ENCODE measurements at places on chromosomes 4 and X.
A peak's percentile ranks its signal among the peaks of the same experiment; 100 is the strongest.

GRCh38 chrX:116031331-116031730 lies 139.2 kb upstream of the AGTR2 start:
- peak; percentile 0 for DNase-seq

DNA sequence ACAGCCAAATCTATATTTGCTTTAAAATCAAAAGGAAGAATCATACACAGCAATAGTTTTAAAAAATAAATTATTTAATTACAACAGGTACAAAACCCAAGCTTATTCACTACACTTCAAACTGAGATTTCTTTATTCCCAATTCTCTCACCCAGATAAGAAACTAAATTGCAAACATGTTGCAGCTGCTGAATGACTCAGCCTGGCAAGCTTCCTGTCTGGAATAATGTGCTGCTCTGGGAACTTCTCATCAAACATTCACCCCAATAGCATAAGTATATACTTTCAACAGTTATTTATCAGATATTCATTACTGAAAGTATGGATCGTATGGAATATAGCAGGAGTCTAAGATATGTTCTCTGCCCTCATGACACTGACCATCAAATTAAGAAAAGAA lies 43.0 kb upstream of the GABRA2 start:
- peak; percentile 6 for DNase-seq

DNA sequence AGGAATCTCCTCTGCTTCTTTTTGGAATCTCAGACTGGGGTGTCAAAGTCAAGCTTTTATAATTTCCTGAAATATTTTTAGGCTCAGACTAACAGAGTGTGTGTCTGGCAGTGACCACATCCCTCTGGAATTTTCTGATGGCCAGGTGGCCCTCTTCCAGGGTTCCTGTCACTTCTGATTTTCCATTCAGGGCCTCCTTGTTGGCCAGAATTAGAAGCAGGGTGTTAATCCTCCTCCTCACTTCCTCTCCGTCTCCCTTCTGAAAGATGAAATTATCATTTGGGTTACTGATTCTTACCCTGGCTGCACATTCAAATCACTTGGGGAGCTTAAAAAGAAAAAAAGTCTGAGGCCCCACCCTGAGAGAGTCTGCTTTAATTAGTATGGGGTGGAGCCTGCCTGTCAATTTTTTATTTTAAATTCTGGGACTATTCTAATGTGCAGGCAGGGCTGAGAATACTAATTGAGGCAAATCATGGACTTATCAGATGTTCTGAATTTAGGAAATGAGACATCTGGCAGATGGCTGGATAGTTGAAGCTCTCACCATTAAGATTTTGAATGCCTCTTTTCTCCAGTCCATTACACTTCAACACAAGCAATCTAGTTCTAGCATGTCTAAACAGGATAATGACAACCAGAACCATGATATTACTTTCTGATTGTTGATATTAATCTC lies 43.2 kb downstream of the HAND2 start:
- DNase-seq = no peak

DNA sequence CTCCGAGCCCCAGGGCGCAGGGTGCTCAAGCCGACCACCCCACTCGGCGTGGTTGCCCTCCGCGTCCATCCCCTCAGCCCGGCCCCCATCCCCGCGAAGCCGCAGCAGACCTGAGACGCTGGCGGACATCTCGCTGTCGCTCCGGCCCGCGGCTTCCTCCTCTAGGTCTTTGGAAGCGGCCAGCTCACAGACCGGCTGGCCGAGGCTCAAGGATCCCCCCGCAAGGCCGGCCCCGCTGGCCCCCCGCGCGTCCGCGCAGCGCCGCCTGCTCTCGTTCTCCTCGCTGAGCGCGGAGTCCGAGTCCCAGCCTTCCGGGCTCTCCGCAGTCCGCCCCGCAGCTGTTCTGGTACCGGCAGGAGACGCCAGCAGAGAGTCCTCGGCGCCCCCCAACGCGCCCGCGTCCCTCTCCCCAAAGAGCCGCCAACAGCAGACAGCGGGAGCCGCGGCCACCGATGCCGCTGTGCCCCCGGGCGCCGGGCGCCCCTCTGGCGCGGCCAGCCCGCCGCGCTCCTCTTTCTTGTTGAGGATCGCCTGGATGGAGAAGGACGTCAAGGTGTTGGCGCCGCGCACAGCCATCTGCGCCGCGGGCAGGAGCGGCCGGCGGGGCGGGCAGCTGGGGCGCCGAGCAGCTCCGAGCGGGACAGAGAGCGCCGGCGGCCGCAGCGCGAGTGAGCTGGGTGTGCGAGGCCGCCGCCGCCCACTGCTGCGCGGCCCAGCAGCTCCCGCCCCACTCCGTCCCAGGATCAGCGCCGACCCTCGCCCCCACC lies at the start of gene NKX3-2:
TSS of gene NKX3-2 (minus strand) at position 670 of the 767 bp plus-strand sequence. CDS start at position 576, 94 bp downstream.
- peak; percentile 53 for DNase-seq

- DNase-seq = no peak
These were observed 278.7 kb downstream of the RCHY1 start for GRCh38 chr4:75235359-75235951.

DNA sequence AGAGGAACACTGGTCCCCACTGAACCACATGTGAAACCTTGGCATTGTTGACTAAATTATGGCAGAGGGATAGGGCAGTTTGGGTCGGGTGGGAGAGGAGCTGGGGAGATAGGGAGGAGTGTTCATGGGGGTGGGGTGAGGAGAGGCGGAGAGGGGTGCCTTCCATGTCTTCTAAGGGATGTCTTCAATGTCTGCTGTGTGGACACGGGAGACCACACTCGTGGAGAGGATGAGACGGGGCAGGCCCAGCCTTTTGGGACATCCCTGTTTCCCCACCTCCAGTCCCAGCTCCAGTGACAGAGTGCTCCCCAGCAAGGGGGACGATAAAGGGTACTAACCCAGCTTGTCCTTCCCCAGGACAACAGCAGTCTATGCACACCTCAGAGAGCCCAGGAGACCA lies 146.4 kb upstream of the MAMLD1 start:
- DNase-seq = no peak

DNA sequence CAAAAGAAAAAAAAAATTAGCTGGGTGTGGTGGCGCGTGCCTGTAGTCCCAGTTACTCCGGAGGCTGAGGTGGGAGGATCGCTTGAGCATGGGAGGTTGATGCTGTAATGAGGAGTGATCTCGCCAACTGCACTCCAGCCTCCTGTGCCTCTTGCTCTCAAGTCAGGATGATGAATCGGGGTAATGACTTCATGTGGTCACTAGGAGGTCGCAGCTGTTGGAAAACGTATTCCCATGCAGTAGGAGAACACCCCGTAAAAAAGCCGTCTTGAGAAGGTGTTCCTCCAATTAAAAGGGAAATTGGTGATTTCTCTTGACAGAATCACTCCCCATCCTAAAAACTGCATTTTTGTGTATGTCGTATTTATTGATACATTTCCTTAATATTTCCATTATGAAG lies 2.2 kb downstream of the CCNB3 start:
- no peak for DNase-seq

DNA sequence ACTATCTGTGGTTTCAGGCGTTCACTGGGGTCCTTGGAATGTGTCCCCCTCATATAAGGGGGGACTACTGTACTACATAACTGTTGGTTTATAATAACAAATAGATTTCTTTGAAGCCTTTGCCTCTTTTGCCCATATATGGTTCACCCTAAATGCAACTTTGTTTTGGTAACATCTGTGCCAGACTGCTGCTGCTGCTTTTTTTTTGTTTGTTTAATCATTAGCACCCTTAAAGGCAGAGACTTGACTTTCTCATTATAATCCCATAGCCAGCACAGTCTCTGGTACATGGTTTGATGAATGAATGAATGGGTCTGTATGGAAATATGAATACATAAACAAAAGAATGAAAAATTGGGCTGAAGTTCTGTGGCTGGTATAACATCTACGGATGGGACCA lies 80.2 kb upstream of the LHFPL1 start:
- no peak for DNase-seq

DNA sequence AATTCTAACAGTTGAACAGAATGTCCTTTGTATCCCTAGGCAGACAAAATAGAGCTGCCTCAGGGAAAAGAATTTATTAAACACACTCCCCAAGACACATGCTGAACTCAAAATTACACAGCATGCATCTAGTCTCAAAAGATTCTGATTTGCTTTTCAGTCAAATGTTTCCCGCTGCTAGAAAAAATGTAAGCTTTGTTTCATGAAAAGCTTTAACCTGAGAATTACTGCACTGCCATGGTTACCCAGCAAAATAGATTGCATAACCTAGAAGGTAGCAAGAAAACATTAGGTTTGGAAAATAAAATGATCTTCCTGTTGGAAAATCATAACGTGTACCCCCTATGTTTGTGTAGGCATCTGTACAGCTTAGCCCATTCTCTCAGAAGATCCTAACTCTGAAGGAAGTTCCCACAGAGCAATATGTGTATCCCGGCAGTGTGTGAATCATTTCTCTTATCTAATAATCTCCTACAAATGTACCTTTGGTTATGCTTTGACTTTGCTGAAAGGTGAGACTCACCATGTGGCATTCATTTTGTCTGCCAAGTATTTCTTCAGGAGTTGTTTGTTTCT lies 646.9 kb downstream of the STPG2 start:
- peak; percentile 87 for DNase-seq

DNA sequence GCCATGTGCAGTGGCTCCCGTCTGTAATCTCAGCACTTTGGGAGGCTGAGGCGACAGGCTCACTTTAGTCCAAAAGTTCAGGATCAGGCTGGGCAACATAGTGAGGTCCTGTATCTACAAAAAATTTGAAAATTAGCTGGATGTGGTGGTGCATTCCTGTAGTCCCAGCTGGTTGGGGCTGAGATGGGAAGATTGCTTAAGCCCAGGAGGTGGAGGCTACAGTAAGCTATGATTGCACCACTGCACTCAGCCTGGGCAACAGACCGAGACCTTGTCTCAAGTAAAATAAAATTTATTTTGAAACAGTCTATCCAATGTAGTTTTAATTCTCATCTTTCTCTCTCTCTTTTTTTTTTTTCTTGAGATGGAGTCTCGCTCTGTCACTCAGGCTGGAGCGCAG lies 21.1 kb downstream of the RBM10 start:
- DNase-seq = no peak

DNA sequence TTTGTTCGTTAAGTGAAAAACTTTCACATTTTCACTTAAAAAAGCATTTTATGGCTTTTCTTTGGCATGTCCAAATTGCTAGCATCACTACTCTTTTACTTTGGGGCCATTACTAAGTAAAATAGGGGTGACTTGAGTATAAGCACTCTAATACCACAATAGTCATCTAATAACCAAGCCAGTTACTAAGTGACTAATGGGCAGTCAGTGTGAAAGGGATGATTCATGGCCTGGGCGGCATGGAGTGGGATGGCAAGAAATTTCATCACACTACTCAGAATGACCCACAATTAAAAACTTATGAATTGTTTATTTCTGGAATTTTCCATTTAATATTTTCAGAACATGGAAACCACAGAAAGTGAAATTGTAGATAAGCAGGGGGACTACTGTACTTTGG lies 60.9 kb downstream of the BMP15 start:
- DNase-seq = peak; percentile 74

- DNase-seq = no peak
These were observed 116.1 kb downstream of the SPCS3 start for GRCh38 chr4:176435901-176436292.

DNA sequence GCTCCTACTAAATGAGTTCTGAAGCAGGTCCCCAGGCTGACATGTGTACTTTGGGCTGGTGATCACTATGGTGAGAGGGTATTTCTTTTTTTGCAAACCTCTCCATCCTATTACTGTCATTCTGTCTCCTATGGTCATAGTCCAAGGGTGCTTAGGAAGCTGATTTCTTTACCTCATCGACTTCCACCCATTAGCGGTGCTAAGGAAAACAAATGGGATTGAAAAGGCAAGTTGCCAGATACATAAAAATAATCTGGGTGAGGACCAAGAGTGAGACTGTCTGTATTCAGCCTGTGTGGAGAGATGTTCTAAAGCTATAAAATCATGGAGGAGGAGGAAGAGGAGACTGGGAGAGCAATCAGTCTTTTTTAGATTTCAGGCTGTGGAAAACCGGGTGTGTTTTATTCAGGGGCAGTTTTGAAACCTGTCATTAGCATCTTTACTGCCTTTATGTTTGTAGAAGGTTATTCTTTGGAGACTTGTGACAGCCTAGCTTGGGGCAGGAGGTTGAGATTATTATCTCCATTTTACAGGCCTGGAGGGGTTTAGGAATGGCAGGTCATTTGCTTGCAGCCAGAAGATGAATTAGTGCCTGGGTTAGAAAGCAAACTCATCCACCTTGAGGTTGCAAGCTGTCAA lies 1.9 kb downstream of the TMEM164 start:
- no peak for DNase-seq

DNA sequence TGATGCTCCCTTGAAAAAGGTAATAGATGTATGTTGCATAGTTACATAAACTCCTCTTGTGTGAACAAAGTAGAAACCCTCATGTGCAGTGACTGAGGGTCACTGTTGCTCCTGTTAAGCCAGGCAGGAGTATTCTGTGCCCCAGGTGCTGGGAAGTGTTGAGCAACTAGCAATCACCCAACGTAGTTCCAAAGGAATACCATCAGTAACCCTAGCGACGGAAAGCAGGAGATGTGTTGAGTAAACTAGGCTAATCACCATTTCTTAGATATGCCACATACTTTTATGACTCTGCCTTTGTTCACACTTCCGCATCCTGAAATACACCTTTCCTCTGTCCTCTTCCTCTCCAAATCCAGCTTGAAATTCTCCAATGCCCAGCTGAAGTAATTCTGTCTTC lies 50.9 kb upstream of the TAB3 start:
- DNase-seq = no peak

DNA sequence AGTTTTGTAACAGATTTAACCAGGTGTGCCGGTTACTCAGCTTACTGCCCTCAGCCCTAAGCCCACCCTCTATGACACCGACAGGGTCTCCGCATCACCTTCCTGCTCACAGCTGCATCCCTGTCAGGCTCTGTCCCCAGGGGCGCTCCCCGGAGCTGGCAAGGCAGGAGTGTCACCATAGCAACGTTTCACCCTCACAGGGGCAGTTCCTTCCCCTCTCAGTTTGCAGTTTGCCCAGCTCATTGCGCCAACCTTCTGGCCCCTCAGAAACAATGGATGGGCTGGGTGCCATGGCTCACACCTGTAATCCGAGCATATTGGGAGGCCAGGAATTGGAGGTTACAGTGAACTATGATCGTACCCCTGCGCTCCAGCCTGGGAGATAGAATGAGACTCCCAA lies 42.6 kb downstream of the RGS12 start:
- no peak for DNase-seq

- DNase-seq = peak; percentile 45
These were observed 5.5 kb upstream of the S100P start for GRCh38 chr4:6687947-6688878.

DNA sequence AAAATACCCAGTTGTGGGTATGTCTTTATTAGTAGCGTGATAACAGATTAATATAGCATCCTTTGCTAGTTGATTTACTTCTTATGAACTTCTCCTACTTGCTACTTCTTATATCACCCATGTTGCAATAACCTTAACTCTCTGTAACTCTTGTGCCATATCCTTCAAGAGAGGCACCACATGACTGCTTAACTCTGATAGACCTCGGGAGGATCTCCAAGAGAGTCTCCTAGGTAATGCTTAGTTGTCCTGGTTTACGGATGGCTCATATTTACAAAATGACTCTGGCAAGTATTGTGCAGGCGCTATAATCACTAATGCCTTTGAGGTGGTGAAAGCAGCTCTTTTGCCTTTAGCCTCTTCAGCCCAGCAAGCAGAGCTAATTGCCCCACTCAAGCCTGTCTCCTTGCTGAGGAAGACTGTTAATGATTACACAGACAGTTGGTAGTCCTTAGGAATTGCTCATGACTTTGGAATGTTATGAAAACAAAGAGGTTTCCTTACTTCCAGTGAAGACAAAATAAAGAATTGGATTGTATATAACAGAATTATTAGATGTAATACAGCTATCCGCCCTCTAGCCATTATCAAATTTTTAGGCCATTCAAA lies 1305.8 kb downstream of the PCDH7 start:
- DNase-seq = peak; percentile 69
